ENCODE measurements at places on chromosomes 5 and 9.

DNA sequence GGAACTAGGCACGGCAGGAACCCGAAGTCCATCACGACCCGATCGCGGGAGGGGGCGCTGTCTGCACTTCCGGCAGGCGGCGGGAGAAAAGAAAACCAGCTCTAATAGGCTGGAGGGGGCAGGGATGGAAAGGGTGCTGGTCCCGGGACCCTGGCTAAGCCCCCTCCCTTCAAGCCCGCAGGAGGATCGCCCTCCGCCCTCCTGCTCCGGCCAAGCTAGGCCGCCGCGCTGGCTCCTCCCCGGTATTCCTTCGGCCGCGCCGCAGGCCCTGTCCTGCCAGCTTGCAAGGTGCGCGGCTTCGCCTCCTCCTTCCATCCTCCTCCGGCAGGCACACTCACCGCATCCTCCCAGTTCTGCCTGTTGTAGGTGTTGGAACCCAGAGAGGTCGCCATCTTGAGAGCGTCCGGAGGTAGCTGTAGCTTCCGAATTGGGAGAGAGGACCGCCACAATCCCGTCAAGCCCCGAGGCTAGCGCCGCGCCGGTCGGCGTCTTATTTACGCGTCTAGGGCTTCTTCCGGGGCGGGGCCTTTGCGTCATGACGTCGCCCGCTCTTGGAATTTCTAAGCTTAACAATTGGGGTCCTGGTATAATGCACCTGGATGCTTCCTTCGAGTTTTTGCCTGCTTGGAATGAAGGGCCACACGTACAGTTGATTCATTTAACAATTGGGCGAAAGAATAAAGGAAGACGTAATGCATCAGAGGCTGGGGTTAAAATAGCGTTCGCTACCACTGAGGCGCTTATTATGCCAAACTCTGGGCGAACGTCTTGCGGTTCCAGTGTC, at the start of gene RBM22:
TSS of gene RBM22 (minus strand) at position 469 of the 784 bp plus-strand sequence. CDS start at position 392, 77 bp downstream.
- DNase-seq: peak; percentile 98

GRCh38 chr9:69861011-69861410, 40.4 kb downstream of the CFAP95 start:
- no peak for DNase-seq

- no peak for DNase-seq
Observed at GRCh38 chr5:171707442-171707792, 78.2 kb upstream of the SMIM23 start.

- no peak for DNase-seq
Observed at GRCh38 chr5:88842784-88843183, 40.2 kb downstream of the MEF2C start.

DNA sequence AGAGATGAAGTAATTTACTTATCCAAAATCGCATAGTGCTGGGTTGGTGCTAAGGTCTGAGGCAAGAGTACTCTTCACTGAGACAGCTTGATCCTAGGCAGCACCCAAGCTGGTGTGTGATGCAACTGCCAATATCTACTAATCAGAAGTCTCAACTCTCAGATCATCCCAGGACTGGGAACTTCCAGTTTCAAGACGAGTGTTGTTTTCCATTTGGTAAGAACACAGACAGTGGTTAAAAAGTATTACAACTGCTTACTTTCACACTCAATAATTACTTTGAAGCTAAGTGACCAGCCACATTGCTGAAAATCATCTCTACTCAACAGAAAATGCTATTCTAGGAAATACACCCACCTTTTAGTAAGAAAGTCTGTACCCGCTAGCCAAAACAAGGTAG, 45.3 kb downstream of the FBXW11 start:
- no peak for DNase-seq

DNA sequence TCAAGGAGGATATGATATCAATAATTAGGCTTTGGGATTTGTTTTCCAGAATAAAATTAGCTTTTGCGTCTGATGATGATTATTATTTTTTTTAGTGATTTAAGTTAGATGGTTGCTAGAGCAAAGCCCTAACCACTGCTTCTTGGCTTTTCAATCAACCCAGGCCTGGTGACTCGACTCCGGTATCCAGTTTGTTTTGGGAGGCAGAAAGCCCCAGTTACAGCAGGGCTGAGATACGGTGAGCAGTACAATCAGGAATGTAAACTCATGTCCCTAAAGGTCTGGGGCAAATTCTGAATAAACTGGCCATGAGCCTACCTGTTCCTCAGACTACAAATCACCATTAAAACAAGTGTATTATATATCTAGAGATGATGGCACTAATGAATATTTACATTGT, 24.4 kb upstream of the CYFIP2 start:
- no peak for DNase-seq

Data from posterior vena cava (tissue), 2 donors.